ENCODE measurements at places on chromosomes 4 and X. TPM values are rescaled to one million over a fixed set of nuclear protein-coding genes. Genes with fewer than 3 reads are reported as not detected.

- no peak for DNase-seq
Observed at GRCh38 chr4:139582044-139582443, 26.0 kb upstream of the SETD7 start.

DNA sequence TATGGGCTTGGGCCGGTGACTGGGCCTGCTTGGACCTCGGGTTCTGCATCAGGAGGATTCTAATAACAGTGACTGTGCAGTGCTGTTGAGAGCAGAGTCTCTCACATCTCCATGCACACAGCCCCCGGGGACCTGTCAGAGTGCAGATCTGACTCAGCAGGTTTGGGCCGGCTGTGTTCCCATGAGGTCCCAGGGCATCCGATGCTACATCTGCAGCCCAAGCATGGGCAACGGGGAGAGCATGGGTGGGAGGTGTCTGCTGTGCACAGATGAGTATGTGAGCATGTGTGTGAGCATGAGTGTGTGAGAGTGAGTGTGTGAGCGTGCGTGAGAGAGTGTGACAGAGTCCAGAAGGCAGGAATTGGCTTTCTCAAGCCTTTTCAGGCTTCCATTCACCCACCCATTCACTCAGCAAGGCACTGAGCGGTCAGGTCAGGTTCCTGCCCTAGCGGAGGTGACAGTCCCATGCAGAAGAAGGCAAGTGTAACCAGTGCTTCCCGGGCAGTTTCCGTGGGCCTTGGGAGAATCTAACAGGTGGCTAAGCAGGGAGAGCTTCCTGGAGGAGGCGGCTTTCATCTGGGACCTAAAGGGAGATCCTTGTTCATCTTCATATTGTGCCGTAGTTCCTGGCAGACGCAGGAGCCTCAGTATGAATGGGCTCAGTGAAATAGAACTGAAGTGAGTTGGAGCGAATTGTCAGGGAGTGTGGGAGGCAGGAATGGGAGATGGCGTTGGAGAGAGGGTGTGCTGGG lies 62.6 kb downstream of the SORCS2 start:
- no peak for DNase-seq

GRCh38 chr4:68062501-68062900 lies 67.2 kb downstream of the TMPRSS11F start:
- no peak for DNase-seq

DNA sequence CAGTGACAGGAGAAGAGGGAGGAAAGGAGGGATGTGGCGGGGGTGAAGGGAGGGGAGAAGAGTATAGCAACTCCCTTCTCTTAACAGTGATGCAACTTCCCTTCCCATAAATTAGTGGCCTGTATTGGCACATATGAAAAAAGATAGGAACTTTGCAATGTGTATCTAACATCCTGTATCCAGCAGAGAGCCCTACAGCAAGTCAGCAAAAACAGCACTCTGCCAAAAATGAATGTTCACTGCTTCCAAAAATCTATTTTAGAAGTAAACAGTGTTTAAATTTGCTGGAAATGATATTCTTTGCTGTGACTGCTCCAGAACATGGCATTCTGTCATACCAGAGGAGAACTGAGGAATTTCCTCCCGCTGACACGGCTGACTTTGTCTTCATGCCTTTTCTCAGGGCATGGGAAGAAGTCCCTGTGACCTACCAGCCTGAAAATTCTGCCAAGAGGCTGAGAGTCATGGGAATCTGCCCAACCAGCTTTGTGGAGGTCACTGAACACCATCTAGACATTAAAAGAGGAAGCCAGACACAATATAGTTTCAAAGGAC lies 343.4 kb upstream of the RASGEF1B start:
- no peak for DNase-seq

TRMT10A gene
- 11.3 TPM for total RNA-seq

CXorf49 gene
- not detected for total RNA-seq
